ENCODE measurements at places on chromosomes 11 and 22.

DNA sequence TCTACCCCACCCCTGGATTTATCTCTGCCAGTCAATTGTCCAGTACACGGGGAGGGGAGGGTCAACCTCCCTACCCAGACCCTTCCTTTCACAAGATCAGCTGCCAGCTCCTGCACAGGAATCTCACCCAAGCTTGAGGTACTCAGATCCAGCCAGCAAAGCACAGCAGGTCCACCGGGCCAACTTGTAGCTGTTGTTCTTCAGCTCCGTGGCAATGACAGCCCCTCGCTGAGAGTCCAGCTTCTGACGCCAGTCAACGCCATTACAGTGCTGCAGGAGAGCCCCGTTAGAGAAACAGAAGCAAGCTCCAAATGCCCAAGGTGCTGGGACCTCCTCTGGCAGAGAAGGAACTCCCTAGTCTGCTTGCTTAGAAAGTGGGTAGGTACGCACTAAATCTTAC is 5.5 kb upstream of the FOXRED2 start:
- no peak for DNase-seq

DNA sequence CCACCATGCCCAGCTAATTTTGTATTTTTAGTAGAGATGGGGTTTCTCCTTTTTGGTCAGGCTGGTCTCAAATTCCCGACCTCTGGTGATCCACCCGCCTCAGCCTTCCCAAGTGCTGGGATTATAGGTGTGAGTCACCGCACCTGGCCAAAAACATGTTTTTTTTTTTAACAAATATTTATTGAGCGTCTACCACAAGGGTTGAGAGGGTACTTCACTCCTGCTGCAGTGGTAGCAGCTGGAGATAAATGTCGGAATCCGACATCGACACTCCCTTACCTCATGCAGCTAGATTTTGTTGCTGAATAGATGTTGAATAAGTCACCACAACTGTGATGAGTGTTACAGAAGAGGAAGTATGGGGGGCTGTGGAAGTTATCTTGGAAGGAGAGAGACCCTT is 971 bp downstream of the DNAJB13 start:
- no peak for DNase-seq

GRCh38 chr22:45538281-45538680 is 35.6 kb downstream of the FBLN1 start:
- DNase-seq, result no peak

DNA sequence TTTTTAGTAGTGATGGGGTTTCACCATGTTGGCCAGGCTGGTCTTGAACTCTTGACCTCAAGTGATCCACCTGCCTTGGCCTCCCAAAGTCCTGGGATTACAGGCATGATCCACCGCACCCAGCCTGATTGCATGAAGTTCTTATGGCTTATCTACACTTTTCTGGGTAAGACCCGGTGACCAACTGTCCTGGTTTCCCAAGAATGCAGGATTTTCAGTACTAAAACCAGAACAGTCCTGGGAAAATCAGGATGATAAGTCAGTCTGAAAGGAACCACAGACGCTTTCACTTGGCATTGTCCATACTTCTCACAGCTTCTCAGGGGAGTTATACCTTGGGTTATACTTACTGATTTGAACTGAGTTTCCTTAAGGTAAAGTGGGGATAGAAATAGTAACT is 1.4 kb upstream of the BPIFC start:
- no peak for DNase-seq

DNA sequence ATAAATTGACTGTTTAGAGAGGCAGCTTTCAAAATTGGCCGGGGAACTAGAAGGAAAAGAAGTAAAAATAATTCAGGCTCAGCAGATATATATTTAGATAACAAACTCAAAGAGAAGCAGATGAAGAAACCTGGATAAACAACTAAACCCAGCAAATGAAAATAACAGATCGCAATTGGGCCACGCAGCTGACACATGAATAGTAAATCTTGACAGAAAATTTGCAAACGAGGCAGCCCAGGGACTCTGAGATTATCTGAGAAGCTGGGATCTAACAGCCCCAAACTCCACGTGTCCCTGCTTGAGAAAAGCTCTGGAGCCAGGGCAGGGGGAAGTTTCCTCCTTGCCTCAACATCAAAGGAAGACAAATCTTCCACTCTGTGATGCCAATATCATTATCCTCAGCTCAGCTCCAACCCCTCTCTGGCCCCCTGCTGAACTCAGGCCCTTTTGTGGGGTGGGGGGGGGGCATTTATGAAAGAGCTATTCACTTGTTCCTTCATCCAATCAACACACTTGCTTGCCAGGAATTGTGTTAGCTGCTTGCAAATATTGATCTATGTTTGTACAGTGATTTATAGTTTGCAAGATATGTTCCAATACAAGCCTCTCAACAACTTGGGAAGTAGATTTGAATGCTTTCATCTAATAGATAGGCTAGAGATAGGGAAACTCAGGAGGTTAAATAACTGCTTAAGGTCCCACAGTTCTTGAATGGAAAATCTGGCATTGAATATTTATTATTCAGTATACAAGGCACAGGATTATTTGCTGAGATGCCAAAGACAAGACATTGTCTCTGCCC is 72.5 kb upstream of the C11orf87 start:
- DNase-seq, result no peak

DNA sequence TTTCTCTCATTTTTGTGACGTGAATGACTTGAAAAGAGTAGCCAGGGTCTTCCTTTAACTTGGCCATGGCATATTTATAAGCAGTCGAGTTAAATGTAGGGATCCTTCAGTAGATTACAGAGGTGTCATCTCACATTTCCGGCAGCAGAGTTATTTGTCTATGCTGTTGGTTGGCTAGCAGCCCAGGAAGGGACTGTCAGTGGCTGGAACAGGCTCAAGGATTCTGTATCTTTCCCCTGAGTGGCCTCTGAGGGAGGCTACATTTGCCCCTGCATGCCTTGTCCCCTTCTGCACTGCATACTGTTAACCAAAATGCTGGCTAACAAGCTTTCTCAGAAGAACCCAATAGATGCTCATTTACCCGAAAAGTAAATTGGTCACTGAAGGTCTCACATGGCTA is 187.6 kb downstream of the PGR start:
- DNase-seq, result no peak

- DNase-seq, result no peak
Measured at GRCh38 chr22:28783786-28784671, 11.5 kb downstream of the CCDC117 start.

All from activated CD4-positive, alpha-beta T cell treated with anti-CD3 and anti-CD28 coated beads, Interleukin-2, amount 50 U/mL, for 24 hours (primary cell).